Activated effector memory CD4-positive, alpha-beta T cell treated with anti-CD3 and anti-CD28 coated beads, Interleukin-2, amount 50 U/mL, for 16 hours (primary cell): ENCODE measurements at places on chromosomes 11 and 22.

- DNase-seq = no peak
Observed at GRCh38 chr11:10628508-10629236, 60.2 kb upstream of the LYVE1 start.

- DNase-seq = no peak
Observed at GRCh38 chr11:121159741-121160140, 58.7 kb downstream of the TECTA start.

GRCh38 chr11:15107730-15108515 is 6.8 kb upstream of the INSC start:
- no peak for DNase-seq

DNA sequence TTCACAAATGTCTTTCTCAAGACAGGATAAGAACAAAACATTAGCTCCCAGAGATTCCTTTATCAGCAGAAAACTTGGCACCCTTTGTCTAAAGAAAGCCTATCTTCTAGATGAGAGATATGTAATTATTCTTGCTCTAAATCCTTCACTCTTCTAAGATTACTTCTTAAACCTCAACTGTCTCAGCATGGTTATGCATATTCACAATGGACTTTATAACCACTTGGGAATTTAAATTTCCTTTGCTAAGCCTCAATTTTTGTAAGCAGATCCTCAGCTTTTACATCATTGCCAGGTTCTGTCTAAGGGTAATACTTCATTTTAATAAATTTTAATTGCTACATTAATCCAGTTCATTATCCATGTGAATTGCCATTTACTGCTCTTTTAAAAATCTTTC is 433.6 kb upstream of the DDI1 start:
- no peak for DNase-seq

DNA sequence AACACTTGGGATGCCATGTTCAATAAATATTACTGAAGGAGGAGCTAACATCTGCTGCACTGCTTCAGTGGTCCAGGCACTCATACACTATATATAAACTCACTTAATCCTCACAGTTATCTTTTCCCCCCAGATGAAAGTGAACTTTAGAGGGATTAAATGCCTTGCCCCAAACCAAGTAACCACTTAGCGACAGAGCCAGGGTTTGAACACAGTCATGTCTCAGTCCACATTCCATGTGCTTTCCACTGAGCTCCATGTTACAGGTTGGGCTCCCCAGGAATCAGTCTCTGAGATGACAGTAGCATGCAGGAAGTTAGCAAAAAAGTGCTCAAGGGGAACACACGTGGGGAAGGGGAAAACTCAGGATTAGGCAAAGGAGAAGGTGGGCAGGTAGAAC is 59.3 kb downstream of the ENDOD1 start:
- DNase-seq = no peak

- no peak for DNase-seq
Observed at GRCh38 chr22:30556388-30556787, 9.8 kb upstream of the SEC14L6 start.

DNA sequence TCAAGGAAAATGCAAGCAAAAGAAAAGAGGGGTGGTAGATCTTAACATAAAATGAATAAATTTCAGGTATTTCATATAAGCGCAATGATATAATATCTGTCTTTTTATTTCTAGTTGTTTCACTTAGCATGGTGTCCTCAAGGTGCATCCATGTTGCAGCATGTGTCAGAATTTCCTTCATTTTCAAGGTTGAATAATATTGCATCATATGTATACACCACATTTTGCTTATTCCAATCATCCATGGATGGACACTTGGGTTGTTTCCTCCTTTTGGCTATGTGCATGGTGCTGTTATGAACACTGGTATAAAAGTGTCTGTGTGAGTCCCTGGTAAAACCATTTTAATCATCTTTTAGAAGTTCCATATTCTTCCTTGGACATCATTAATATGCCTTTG is 7.0 kb upstream of the KDM4F start:
- no peak for DNase-seq

DNA sequence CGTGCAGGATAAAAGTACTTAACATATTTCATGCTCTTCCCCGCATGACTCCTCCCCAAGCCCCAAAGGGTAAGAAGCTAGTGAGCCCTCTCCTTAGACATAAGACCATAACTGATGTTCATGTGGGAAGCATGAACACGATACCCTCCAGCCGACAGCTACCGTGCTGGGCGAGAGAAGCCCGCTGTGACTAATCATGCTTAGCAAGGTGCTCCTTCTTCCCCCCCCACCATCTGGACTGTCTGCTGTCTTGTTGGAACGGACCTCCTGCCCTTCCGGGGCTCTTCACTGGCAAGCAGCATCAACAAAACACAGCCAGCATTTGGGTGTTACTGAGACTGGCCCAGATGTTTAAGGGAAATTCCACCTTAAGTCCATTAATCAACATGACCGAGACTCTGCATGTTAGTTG is 200.6 kb downstream of the DBX1 start:
- no peak for DNase-seq

- DNase-seq = peak; percentile 30
Observed at GRCh38 chr22:48262596-48263430, 1500.4 kb downstream of the TBC1D22A start.

DNA sequence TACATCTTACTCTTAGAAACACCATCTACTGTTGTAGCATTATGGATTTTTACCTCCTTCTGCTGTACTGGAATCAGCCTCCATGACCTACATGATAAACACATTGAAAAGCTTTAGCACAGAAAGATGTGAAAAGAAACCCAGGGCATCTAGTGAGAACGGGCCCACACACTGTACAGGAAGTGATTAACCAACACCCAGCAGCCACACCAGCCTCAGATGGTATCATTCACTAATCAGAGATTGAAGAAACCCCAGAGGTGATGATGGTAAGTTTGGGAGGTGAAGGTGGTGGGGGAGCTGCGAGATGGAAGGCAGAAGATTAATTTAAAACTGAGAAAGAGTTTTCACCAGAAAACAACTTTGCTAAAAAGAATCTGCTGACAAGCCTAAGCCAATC is 46.1 kb downstream of the RASSF10 start:
- no peak for DNase-seq

- no peak for DNase-seq
Observed at GRCh38 chr11:132140056-132140455, 769.6 kb downstream of the NTM start.

DNA sequence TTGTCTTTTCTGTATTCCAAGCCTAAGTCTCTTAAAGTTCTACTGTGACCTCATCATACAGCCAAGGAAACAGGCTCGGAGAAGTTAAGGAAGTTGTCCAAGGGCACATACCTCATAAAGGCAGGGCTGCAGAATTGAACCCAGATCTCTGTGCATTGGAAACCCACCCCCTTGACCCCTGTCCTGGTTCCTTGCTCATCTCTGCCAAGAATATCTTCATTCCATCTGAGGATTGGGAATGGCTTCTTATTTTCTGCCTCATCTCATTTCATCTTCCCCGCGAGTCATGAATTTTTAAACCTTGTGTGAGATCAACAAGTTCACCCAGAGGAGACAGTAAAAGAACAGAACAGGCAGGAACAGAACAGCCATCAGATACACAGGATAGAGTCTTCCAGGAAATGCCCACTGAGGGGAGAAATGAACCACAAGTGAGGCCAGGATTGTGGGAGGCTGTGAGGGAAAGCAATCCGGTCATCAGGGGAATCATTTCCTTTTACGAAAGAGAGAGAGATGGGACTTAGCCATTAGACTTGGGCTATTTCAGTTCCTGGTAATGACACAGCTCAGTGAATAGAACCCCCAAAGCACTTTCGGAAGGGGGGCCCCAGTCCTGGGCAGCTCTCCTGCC is 34.4 kb upstream of the LRRC10B start:
- no peak for DNase-seq

- no peak for DNase-seq
Observed at GRCh38 chr11:131370901-131371790, 731 bp downstream of the NTM start.

DNA sequence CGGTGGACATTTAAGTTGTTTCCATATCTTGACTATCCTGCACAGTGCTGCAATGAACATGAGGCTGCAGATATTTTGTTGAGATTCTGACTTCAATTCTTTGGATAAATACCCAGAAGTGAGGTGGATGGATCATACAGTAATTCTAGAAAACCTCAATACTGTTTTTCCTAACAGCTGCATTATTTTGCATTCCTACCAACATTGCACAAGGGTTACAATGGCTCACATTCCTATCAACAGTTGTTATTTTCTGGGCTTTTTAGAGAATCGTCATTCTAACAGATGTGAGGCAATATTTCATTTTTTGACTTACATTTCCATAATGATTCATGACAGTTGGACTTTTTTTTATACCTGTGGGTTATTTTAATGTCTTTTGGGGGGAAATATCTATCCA is 716.9 kb upstream of the ANO3 start:
- no peak for DNase-seq

DNA sequence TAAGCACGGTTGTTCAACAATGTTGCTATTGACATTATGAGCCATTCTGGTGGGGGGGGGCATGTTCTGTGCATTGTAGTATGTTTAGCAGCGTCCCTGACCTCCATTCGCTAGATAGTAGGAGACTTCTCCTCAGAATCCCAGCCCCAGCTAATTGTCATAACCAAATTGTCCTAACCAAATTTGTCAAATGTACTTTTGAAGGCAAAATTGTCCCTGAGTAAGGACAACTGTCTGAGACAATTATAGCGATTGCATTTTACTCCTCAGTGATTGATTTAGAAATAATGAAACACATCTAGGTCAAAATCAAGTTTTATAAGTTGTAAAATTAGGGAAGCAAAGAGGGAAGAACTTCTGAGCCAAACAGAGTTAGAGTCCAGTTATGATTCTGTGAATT is 541.8 kb upstream of the CHORDC1 start:
- DNase-seq = no peak

DNA sequence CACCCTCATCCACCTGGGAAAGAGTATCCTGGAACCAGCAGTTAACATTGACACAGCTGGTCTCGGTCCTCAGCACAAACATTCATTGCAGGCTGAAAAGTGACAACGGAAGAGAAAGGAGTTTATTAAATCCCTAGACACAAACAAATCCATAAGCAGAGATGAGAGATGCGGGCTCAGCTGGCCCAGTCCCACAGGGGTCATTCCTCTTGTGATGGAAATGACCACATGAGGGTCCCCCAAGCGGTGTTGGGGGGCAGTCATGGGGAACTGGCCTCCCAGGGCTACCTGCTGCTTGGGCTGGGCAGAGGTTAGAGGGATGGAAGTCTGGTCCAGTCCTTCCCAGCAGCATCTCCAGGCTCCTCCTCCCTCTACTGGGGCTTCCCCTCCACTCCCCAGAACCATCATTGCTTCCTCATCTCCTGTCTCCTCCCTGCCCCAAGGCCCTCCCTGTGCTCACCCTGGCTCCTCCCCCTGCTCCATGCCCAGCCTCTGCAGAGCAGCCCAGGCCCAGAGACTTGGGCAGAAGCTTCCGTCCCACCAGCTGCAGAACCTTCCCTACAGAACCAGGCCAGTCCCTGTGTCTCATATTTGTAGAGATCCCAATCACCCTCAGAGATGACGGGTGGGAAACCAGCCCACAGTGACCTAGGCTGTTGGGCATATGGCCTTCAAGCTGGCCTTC is 5.4 kb upstream of the IGLL5 start:
- DNase-seq = no peak

DNA sequence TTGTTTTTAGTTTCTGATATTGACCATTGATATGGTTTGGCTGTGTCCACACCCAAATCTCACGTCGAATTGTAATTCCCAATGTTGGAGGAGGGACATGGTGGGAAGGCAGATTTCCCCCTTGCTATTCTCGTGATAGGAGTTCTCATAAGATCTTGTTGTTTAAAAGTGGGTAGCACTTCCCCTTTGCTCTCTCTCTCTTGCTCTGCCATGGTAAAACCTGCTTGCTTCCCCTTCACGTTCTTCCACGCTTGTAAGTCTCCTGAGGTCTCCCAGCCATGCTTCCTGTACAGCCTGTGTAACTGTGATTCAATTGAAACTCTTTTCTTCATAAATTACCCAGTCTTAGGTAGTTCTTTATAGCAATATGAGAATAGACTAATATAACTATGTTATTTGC is 203.6 kb upstream of the CHORDC1 start:
- DNase-seq = no peak

- DNase-seq = no peak
Observed at GRCh38 chr22:44702479-44703198, 635 bp downstream of the PRR5 start.

GRCh38 chr11:36000616-36001190 is 56.8 kb downstream of the LDLRAD3 start:
- no peak for DNase-seq

GRCh38 chr11:65498977-65499712 is at the start of gene MALAT1:
MALAT1 (plus strand) TSS chr11:65499045.
- DNase-seq = peak; percentile 98

GRCh38 chr22:41534219-41534618 is 10.1 kb downstream of the POLR3H start:
- DNase-seq = no peak

- DNase-seq = no peak
Observed at GRCh38 chr11:106988151-106989077, 29.9 kb downstream of the GUCY1A2 start.

DNA sequence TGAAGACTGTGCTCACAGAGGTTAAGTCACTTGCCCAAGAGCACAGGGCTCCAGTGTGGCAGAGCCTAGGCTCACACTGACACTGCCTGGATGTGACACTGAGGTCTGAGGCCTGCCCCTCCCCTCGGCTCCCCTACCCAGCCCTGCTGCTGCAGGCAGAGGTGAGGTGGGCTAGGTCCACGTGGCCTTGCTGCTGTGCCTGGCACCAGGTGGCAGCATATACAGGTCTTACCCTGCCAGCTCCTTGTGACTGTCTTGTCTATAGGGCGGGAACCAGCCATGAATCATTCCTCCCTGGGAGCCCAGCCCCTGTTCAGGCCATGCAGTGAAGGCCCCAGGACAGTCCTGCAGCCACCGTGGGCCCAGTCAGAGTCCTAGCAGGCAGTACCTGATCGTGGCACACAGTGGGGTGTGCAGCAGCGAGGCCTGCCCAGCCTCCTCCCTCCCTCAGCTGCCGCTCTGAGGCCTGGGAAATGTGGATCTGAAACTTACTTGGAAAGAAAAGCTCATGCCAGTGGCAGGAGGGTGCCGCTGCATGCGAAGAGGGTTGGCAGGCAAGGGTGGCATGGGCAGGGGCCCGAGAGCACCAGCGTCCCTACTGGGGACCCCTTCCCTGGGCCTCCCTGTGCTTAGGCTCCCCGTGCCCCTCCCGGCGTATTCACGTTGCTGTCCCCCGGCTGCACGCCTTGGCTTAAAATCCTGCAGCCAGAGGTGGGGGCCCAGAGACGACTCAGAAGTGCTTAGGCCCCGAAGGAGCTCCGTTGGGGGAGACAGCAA is 1.2 kb upstream of the CERK start:
- DNase-seq = no peak
